Stimulated activated CD4-positive, alpha-beta T cell treated with anti-CD3 and anti-CD28 coated beads, TNF-alpha, amount 100 ng/mL, for 4 hours (primary cell): ENCODE measurements at places on chromosomes 3 and 15.

- no peak for DNase-seq
Measured at GRCh38 chr15:93644595-93644994, 555.6 kb upstream of the RGMA start.

DNA sequence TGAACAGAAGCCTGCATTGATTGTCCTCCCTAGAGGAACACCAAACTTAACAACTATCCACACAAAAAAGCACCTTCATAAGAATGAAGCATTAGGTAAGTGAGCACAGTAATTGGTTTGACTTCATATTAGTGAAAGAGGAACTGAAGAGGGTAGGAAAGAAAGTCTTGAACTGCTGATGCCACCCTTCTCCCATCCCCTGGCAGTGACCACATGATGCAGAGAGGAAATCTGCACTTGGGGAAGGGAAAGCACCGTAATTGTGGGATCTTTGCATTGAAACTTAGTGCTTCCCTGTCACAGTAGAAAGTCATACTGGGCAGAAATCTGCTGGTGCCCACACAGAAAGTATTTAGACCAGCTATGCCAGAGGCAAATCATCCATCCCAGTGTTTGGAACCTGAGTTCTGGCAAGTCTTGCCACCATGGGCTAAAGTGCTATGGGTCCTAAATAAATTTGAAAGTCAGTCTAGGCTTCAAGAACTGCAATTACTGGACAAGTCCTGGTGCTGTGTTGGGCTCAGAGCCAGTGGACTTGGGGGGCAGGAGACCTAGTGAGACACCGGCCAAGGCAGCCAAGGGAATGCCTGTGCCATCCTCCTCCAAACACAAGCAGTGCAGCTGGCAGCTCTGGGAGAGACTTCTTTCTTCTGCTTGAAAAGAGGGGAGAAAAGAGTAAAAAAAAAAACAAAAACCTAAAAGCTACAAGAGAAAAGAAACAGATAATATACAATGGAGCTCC, 63.6 kb downstream of the SLC15A2 start:
- no peak for DNase-seq

- DNase-seq, result no peak
Measured at GRCh38 chr3:122021811-122022401, at the start of gene ILDR1. Gene ILDR1 (minus strand): TSS chr3:122022247. CDS start chr3:122022077, 170 bp downstream.

DNA sequence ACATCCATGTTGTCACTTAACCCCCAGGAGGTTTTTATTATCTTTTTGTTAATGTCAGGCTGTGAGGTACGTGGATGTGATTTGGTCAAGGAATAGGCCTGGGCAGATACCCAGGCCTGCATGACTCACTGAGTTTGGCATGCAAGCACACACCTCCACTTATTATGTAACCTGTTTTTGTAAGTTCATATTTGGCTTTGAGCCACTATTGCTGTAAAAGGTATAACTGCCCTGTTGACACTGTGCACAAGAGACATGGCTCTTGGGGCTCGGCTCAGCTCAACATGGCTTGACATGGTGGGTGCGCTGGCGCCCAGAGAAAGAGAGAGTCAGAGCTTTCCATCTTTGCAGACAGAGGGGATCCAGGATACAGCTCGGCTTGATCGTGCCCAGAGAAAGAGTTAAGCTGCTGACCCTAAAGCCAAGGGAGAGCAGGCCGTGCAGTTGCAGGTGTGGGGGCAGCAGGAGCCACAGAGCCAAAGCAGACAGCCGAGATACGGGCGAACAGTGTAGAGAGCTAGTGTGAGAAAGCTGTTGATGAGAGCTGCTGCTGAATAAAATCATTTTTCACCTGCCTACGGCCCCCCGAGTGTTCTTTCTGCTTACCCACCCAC, 67.9 kb upstream of the UNC13C start:
- DNase-seq, result no peak

- DNase-seq, result no peak
Measured at GRCh38 chr3:146117406-146118285, 43.3 kb downstream of the PLOD2 start.

DNA sequence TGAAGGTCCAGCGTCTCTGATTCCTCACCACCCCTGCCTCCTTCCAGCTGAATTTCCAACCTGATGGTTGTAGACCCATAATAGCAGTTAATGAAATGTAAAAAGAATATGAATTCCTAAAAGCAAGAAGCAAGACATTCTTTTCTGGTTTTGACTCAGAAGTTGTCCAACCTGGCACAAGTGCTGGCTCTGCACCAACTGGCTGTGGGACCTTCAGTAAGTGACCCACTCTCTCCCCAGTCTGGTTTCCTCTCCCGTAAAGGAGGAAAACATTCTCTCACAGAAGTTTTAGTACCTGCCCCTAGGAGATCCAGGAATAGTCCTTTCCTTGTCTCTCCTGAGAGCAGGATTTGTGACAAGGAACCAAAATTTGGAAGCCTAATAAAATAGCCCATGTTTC, 236.9 kb upstream of the TRIM42 start:
- DNase-seq, result no peak

DNA sequence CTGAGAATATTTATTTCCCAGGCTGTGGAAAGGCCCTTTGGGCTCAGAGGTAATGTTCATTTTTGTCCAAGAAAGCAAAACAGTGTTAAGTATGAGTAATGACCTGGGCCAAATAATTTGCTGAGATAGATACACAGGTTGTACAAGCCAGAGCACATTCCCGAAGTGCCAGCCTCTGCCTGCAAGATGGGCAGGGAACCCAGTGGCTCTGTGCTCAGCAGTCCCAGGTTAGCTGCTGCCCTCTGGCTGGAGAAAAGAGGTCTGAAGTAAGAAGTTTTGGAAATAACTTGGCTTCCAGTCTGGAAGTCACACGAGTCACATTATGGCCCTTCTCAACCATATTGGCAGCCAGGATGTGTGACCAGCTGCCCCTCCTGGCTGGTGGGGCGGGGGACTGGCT, 20.2 kb downstream of the MYZAP start:
- DNase-seq, result no peak

DNA sequence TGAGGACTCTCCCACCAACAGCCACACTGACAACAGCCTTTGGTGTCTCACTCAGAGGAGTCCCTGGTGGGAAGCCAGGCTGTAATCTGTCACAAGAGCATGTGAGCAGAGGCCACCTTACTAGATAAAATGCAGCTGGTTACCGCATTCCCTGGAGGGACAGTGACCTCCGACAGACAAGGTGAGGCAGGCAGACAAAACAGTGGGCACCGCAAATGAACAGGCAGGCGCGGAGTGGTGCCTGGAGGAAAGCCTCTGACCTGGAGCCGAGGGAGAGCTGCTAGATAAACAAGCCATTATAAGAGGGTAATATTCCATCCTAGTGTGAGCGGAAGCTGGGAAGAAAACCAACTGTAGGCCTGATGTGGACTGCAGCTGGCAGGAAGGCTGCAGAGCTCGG, 736.4 kb downstream of the FHIT start:
- no peak for DNase-seq

DNA sequence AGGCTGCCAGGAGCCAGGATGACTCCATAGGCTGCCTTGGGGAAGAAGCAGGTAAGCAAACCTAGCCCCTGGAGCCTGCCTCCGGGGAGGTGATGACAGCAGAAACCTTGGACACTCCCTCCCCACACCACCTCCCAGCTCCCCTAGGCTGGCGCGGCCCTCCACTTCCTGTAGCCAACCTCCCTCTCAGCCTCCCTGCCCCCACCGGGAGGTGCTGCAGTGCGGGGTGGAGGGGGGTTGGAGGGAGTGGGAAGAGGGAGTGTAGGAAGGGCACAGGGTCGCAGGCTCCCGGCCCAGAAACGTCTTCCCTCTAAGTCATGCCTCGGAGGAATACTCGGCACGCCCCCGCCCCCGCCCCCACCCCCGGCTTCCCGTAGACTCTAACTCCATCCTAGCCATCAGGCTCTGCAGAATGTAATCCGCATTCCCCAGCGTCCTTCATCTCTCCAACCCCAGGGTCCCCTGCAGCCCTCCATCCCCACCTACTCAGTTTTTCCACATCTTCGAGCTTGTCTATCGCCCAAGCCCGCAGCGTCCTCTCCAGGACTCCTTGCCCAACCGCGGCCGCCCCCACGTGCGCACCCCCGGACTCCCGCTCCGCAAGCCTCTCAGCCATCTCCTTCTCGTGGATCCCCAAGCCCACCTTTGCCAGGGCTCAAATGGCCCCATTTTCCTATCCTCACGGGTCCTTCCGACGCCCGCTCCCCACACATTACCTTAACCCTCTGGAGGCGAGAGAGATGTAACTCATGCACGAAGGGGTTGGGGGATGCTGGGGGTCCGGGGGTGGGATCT, 528 bp downstream of the LPCAT4 start:
- peak; percentile 21 for DNase-seq

- no peak for DNase-seq
Measured at GRCh38 chr3:111314898-111315297, 227.1 kb upstream of the CD96 start.

GRCh38 chr3:123695731-123696640, 111.1 kb upstream of the HACD2 start:
- DNase-seq, result no peak

DNA sequence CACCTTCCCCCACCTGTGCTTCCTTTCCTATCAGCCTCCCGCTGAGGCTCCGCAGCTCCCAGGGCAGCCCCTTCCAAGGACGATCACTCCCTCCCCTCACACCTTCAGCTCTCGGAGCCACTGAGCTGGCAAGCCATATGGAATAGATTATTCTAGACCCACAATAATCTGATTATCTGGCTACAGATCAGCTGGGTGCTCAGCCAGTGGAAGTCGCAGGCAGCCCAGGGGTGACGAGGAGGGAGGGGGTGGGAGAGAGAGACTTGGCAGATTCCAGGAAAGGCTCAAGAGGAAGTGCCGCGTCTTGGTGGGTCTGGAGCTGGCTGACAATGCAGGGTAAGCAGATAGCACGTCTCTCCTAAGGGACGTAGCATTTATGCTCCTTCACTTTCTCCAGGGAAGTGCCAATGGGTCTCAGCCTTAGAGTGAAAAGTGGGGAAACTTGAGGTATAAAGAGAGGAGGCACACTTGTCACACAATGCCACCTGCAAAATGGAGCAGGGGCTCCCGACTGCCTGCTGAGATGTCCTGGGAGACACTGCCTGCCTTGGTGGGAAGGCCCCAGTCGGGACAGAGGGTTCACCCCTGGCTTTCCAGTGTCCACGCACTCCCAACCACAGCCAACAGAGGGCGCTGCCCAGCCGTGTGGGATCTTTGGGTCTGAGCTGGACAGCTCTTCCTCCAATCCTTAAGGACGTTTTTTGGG, 9.4 kb upstream of the MESP1 start:
- peak; percentile 54 for DNase-seq

DNA sequence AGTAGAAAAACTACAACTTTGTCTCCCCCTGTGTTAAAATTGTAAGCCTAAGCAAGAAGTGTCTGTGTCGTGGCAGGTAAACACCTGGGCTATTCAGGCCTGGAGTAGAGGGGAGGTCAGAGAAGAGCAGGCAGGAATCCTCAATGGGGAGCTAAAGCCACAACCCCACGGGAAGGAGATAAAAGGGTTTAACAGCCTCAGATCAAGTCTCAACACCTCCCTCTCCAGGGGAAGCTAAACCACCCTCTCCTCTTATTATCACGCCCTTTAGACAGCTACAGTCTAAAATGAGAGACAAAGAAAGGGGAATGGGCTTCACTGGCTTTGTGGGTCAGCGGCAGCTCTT, 11.6 kb downstream of the ETV5 start:
- DNase-seq, result no peak

DNA sequence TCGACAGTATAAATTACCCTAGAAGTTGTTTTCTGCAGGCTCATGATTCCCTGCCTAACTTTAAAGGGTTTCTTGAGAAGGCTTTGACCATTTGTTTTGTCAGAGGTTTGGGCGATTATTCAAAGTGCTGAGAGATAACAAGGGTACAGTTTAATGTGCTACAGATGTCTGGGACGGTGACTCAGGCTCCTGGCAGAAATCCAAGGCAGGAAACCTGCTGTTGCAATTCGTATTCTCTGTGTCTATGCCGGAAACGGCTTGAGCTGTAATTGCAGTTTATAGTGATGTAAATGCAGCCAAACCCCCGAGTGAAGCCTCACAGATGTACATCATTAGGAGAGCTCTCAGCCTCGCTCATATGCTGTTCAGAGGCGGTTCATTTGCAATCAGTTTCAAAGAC, 65.6 kb downstream of the SYNPR start:
- no peak for DNase-seq

DNA sequence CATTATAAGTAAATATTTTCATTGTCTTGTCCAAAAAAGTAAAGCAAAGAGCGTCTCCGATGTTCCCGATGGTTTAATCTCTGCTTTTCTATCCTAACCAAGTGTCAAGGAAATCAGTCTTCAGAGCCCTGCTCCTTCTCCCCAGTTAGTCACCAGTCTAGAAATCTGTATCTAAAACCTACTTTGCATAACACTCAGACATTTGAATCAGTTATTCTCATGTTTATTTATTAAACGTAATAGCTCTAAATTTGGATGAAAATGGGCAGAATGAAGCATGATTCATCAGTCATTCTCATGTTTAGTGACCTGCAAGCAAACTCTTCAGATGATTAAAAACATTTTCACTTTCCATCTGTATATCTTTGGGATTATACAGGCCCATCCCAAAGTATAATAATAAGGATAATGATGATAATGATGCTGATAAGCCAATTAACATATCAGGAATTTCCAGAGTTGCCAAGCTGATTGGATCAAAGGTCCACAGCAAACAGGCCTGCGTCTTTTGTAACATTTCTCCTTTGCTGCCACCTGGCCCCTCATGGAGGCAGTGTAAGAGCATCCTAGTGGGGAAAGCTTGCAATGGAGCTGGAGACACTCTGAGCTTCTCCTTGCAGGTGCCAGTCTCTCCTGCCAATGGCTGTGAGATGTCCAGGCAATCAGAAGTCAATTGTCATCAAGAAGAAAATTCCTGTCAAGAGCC, 273.9 kb downstream of the IGSF11 start:
- DNase-seq, result no peak

DNA sequence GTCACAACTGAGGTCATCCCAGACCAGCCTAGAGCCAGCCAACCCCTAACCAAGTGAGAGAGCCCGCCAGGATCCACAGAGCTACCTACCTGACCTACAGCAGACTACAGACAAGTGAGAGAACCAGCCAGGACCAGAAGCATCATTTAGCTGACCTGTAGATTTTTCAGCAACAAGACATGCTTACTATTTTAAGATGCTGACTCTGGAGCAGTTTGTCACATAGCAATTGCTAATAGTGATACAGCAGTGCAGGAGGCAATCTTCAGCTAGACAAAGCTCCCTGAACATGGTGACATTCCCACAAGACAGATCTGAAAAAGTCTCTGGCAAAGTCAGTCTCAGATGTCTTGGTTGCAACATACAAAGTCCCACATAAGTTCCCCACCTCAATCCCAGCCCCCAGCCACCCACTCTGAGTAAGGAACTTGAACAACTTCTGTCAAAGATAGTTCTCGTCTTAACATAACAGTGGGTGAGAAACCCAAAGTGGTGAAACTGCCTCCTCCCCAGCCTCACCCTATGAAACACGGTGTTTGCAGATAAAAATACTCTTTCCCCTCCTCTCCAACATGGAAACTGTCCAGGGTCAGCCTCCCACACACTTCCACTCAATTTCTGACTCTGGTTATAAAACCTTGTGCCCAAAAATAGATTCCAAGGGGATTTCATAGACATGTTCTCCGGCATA, 120.3 kb upstream of the SLC6A11 start:
- no peak for DNase-seq
